Inflammatory macrophage treated with lipopolysaccharide for 1 hour (primary cell): ENCODE measurements at places on chromosomes 5 and 9.

- DNase-seq = no peak
Observed at GRCh38 chr5:38719916-38720315, 125.9 kb upstream of the OSMR start.

DNA sequence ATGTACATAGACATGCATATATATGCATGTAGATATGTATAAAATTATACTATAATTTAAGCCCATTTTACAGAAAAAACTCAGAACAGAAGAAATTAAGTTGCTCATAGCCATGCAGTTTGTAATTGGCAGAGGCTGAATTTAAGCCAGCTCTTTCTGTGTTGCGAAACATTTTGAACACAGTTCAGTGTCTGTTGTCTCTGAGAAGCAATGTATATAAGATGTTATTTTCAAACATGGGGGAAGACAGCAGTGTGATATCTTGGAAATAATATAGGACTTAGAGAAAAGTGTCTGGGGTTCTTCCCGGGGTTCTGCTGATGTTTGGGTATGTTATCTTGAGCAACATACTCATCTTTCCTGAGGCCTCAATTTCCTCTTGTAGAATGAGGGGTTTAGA is 37.6 kb downstream of the SVEP1 start:
- DNase-seq = no peak

- no peak for DNase-seq
Observed at GRCh38 chr5:54073735-54074134, 236.6 kb downstream of the ARL15 start.

DNA sequence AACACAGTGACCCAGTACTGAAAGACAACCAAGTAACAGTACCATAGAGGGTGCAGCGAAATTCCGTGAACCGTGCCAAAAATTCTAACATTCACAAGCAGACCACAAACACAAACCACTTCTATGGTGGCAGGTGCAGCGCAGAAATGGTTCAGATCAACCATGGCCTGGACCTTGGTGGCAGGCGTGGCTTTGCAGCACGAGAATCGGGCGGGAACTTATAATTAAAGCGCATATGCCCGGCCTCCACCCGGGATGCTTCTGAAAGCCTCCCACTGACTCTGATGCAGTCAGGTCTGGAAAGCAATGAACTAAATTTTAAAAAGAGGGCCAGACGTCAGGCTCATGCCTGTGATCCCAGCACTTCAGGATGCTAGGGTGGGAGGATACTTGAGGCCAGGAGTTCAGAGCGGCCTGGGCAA is 68.0 kb upstream of the TBC1D9B start:
- DNase-seq = no peak

GRCh38 chr5:21173526-21173925 is 1185.5 kb upstream of the CDH18 start:
- no peak for DNase-seq

- DNase-seq = no peak
Observed at GRCh38 chr9:109815366-109815947, 35.5 kb downstream of the PALM2AKAP2 start.

DNA sequence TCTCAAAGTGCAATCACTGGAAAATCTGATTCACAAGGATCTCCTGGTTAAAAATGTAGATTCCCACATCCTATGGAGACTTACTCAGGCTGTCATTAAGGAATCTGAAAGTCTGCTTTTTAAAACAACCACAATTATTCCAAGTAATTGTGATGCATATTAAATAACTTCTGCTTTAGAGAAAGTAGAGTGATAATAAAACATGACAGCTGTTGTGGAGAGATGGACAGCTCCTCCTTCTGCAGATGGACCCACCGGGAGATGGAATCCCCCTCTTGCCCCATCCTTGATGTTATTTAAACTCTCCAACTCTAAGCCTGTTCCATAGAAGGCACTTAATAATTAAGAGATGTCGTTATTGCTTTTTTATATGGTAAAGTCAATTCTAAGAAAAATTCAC is 802.2 kb downstream of the CDH12 start:
- DNase-seq = no peak

DNA sequence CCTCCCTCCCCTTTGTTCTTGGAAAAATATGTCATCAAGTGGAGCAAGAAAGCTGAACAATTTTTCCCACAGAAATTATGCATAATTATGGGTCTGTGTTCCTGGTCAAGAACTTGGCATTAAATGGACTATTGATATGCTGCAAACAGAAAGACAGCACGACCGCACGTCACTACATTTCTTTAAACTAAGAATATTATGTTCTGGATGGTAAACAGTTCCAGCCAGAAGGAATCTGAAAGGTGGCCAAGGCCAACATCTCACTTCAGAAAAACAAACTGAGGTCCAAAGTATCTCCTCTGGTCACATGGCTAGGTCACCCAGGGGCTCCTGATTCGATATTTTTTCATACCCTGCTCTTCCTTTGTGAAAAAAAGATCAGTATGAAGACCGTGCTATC is 173.3 kb upstream of the GAS1 start:
- DNase-seq = no peak

- DNase-seq = no peak
Observed at GRCh38 chr5:132773114-132773513, 3.9 kb downstream of the SEPTIN8 start.

DNA sequence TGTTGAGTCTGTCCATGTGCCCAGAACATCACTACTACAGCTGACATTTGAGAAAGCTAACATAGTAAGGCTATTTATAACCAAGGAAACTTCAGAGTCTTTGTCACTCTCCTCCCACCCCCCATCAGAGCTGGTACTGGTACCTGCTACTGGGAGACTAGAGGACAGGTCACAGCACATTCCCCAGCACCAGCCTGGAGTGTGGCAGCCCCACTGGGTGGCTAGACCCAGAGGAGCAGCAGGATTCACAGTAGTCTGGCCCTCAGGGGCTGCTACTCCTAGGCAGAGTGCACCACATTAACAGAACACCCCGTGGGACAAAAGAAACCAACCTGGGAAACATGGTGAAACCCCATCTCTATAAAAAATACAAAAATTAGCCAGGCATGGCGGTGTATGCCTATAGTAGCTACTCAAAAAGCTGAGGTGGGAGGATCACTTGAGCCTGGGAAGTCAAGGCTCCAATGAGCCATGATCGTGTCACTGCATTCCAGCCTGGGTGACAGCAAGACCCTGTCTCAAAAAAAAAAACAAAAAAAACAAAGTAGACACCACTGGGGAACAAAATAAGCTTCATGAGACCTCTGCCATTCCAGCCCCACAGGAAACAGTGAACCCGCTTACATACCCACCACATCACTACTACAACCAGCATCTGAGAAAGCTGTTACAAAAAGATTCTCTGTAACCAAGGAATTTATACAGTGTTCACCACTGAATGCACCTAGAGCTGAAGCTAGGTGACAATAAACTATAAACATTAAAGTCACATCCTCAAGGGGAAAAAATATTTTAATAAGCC is 26.3 kb upstream of the PTGER4 start:
- DNase-seq = no peak

DNA sequence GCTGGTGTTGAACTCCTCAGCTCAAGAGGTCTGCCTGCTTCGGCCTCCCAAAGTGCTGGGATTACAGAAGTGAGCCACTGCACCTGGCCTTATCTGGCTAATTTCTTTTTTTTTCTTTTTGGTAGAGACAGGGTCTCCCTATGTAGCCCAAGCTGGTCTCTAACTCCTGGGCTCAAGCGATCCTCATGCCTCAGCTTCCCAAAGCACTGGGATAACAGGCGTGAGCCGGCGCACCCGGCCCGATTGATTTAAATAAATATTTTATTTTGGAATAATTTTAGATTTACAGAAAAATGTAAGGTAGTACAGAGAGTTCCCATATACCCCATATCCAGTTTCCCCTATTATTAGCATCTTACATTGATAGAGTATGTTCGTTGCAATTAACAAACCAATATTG is 155.0 kb upstream of the MVB12B start:
- no peak for DNase-seq

DNA sequence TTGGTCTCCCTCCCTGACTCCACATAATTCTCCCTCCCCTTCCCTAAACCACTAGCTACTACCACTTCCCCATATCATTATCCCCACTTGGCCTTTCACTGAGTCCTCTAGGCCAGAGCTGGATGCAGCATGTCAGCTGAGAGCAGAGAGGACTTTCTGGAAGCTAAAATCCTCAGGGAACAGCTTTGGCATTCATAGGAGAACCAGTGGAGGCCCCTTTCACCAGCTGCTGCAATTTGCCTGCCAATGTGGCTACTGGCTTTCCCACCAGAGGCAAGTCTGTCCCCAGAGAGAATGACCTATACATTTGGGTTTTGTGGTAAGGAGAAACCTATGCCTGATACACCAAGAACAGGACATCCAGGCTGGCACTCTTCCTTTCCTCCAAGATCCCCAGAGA is 14.4 kb downstream of the FAM219A start:
- no peak for DNase-seq

DNA sequence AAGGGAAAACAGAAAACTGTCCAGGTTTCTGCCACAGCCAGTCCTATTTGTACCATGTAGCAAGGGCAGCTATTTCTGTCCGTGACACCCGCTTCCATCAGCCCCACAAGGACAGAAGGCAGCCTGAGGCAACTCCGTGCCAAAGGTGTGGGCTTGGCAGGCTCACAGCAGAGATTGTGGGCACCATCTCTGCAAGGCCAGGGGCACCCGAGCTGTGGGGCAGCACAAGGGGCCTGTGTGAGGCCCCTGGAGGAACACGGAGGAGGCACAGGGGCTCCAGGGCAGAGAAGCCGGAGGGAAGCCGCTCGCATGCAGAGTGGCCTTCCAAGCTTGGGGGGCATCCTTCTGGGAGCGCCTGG is 43.5 kb downstream of the COL23A1 start:
- DNase-seq = no peak

GRCh38 chr5:96977228-96977627 is 41.3 kb downstream of the LNPEP start:
- DNase-seq = no peak

DNA sequence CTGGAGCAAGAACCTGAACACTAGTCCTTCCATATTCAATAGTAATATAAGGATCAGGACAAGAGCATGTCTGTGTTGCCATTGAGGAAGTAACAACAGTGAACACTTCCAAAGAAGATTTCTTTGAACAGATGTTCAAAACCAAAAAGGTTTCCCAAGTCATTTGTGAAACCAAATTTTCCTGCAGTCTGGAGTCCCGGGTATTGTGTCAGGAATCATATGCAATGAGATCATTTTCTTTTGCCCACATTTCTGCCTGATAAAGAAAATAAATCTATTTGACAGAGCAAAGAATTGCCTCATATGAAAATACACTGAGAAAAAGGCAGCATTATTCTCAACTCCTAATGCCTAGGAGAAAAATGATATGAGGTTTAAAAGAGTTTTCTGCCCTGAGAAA is 151.7 kb downstream of the SNX18 start:
- DNase-seq = peak; percentile 59
